ENCODE measurements at places on chromosomes 16 and 17.

- DNase-seq: no peak
These were observed 45.5 kb upstream of the RBBP6 start for GRCh38 chr16:24493821-24494220.

DNA sequence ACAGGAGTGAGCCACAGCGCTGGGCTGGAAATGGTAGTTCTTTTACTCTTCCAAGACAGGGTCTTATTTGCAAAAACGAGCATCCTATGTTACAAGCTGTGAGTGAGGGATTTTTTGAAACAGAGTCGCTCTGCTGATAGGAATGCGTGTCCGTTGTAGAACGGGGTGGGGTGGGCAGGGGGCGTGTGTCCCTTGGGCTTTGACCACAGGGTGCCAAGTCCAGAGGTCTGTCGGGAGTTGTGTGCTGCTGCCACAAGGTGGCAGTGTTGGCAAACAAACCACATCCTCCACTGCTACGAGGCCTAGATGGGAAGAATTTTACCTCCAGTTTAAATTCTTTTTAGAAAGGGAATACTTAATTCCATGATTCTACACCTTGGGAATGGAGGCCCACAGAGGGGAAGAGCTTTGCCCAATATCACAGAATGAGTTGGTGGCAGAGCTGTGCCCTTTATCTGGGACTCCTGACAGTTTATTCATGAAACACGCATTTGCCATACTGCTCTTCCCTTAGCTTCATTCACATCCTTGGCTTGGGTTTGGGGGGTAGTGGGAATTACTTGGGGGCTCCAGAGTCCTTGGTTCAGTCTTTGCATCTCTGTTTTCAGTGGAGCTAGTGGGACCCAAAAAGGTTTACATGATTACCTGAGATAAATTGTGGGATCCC is 30.6 kb upstream of the ETV4 start:
- DNase-seq: peak; percentile 89

DNA sequence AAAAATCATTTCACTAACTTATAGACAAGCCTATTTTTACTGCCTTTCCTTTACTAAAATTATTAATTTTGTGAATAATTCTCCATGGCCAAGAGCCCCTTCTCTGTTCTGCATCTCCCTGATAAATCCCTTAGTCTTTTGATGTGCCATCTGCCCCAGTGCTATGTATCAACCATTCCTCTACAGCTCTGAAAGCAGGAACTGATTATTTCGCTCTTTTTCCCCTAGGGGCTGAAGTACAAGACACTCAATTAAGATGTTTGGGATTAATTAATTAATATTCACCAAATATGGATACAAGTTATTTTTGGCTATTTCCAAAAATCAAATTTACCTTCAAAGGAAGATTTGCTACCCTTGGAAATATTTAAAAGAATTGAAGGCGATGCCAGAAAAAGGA is 26.6 kb downstream of the SSH2 start:
- DNase-seq: peak; percentile 46

DNA sequence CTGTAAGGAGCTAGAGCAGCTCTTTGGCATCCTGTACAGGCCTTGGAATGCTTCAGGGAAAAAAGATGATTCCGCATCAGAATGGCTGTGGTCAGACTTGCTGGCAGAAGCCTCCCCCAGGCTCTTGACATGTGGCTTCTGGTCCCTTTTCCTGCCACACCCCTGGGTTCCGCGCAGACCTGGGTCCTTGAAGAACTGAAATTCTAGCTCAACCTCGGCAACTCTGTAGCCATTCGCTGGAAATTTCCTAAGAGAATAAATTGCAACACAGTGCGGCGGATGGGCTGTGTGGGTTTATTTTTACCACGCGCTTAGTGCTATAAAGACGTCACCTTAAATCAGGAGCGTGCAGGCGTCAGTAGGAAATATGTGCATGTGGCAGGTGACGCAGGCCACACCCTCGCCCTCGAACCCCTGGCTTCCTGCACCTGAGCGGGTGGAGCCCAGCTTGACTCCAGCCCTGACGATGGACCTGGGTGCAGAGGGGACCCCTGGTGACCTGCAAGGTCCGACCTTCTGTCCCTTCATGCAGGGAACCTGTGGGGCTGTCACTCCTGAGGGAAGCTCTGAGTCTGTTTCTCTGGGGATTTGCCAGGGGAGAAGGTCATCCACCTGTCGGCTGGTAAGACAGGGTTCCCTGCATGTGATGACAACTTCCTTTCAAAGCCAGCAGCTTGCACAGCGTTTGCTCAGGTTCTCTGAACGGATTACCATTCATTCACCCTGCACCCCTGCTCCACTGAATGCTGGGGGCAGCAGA is 46.3 kb downstream of the METRNL start:
- DNase-seq: no peak

DNA sequence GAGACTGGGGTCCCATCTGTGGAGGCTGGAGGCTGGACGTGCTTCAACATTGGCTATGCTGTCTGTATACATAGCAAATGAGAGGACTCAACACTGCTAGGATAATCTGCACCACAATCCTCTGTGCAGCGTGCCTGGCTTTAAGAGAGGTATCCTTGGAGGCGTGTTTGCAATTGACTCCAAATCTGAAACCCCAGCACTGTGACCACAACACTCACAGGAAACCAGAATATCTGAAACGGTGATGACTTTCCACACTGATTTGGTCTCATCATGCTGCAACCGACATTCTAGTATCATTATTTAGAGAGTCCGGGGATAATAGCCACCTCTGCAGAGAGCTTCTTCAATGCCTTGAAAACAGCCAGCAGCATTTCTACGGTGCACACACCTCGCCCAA is 35.1 kb downstream of the TLE7 start:
- DNase-seq: no peak

DNA sequence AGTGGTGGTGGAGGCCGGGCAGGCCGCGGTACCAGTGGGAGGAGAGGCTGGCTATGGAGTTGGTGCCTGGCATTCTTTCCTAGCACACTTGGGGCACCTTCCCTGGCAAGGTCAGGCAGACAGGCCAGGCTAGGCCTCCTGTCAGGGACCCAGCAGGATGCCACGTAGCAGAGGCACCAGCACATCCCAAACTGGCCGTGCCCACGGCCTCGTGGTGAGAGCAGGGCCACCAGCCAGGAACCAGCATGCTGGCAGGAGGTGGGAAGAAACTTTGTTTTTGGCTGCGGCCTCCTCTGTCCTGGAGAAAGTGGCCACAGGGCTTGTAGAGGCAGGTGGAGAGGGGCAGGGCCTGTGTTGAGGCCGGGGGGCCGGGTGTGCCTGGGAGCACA is 57.6 kb upstream of the CBFA2T3 start:
- DNase-seq: no peak

DNA sequence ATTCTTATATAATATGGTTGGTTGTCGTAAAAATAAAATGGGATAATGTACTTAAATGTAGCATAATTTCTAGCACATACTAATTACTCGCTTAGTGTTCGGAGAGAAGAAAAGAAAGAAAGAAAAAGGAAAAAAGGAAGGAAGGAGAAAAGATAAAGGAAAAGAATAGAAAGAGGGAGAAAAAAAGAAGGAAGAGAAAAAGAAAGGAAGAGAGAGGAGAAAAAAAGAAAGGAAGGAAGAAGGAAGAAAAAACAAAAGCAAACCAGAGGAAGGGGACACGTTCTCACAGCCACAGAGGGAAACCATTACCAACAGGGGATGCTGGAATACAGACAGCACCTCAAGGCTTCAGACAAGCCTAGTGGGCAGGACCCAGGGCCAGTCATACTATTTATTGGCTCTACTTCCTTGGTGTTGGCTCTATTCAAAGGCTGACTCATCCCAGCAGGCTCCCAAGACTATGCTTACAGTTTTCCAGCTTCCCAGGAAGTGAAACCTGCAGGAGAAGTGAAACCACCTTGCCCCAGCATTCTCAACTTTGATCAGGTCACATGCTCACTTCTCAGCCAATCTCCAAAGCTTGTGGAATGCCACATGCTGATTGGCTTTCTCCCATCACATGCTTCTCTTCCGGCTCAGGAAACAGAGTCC is 273.5 kb upstream of the IRX5 start:
- no peak for DNase-seq

DNA sequence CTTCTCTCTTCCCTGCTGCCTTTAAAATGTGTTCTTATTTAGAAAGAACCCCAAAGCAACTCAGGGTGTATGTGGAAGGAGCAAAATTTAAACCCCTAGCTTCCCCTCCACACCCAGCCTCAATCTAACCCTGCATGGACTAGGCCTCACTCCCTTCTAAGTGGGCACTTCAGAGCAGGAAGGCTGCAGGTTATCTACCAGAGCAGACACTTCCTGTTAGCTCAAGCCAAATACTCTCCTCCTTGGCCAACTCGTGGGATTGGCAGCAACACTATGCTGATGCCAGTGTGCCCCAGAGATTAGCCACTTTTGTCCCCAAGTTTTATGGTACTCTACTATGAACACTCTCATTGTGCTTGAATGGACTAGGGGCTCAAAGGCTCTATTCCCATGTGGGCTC is 35.6 kb downstream of the CCDC42 start:
- DNase-seq: no peak

DNA sequence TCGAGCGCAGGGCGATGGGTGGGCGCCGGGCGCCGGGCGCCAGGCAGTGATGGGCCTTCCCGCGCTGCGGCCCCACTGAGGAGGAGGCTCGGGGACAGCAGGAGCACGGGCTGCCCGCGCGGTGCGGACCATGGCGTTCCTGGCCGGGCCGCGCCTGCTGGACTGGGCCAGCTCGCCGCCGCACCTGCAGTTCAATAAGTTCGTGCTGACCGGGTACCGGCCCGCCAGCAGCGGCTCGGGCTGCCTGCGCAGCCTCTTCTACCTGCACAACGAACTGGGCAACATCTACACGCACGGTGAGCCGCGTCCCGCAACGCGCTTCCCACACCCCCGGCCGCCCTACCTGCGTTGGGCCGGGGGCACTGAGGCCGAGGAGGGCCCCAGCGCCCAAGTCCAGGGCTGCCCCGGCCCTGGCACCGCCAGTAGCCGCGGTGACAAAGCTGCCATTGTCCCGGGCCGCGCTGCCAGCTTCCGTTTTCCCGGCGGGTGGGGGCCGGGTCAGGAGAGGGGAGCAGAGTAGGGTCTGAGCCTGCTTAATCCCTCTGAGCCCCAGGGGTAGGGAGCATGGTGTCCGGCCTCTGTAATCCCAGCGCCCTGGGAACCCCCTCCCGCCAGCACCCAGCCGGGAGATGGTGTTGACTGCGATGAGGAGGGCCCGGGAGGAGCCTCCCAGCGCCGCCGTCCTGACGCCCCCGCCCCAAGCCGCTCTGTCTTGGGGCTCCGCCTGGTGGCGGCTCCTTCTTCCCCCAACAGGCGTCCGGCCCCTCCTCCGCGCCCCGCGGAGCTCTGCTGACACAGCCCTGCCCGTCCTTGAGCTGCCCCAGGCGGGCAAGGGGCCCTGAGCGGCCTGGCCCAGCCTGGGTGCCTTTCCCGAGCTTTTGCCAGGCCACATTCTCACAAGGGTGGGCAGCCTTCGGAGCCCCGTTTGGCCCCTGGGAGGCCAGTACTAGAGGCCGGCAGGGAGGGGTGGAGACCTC is 685 bp downstream of the PAQR4 start:
- peak; percentile 85 for DNase-seq

- DNase-seq: no peak
These were observed 66.1 kb upstream of the NLK start for GRCh38 chr17:27976331-27976730.

DNA sequence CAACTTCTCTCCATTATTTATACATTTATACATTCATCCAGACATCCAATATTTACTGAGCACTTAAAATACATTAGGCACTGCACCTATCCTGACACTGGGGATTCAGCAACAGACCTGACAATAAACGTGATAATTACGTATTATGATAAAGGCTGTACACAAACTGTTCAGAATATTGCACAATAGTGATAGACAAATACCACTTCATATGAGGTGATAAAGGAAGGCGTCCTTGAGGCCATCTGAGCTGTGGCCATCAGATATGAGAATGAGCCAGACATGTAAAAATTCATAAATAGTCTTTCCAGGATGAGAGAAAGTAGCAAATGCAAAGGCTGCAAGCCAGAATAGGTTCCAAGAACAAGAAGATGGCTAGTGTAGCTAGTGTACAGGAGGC is 8.6 kb downstream of the USP32 start:
- DNase-seq: no peak

DNA sequence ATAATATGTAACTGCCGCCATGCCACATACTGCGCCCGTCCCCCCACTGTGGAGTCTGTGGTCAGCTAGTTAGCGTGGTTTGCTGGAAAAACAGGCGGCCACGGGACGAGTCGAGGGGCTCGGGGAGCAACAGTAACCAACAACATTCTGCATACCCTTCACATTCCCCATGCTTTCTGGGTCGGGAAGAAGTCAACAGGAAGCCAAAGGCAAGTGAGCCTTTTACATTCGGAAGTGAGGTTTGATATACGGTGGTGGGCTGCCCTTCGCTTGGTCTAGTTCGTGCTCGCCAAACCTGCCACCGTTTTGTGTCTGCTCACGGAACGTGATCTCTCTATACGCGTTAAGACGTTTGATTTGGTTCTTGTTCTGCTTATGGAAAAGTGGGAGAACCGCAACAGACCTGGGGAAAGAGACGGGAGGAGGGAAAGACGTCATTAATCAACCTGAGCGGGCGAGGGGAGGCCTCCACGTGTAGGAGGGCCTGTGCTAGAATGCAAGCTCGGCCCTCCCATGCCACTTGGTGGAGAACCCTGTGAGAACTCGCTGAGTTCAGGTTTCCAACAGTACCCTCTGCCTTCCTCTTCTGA is 28.9 kb upstream of the CFAP20 start:
- no peak for DNase-seq

- no peak for DNase-seq
These were observed 801 bp downstream of the CHAD start for GRCh38 chr17:50467855-50468303.

DNA sequence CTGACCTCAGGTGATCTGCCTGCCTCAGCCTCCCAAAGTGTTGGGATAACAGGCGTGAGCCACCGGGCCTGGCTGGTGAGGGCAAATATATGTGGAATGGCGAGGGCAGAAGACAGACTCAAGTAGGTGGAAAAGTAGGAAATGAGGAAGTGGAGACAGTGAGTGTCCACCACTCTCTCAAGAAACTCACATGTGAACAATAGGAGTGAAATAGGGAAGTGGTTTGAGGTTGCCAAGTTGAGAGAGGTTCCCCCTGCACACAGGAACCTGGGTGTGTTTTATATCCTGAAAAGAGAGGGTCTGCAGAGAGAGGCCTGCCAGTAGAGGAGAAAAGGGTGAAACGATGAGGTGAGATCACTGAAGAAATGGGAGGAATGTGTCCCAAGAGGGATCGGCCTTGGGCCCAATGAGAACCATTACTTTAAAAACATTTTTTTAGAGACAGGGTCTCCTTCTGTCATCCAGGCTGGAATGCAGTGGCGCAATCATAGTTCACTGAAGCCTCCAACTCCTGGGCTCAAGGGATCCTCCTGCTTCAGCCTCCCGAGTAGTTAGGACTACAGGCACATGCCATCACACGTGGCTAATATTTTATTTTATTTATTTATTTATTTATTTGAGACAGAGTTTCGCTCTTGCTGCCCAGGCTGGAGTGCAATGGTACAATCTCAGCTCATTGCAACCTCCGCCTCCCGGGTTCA is 17.1 kb upstream of the CORO1A start:
- DNase-seq: no peak

GRCh38 chr16:68790944-68791343 is 52.4 kb upstream of the TANGO6 start:
- DNase-seq: no peak
